Natural killer cell treated with Interleukin-12 subunit alpha and Interleukin-12 subunit beta and Interleukin-15 and Interleukin-18, amount 100 ng/mL, for 72 hours (primary cell): ENCODE measurements at places on chromosomes 7 and 10.

GRCh38 chr10:120555436-120555835 lies 98.4 kb downstream of the PLPP4 start:
- no peak for DNase-seq
- H3K4me3 ChIP-seq = no peak overlapping the region

DNA sequence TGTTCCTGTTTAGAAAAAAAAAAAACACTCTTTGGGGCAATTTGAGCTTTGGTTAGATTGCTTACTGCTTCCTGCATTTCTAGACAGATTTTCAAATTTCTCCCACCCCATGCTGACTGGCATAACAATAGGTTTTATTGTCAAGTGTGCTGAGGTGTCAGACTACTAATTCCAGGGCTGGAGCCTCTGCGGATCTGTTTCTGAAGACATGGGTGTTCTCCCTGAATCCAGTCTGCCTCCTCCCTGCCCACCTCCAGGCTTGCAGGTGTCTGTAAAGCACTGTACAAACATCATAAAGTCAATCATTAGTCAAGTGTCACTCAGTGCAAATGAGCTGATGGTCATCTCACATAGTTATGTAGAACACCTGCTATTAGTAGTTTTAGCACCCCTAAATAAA lies 292.4 kb downstream of the GATA3 start:
- H3K27ac ChIP-seq = no peak overlapping the region
- no peaks in the 10 kb centered on the region for H3K4me1 ChIP-seq
- H3K27me3 ChIP-seq = peaks cover 8% of the 10 kb centered on the region
- no peak for DNase-seq
- H3K36me3 ChIP-seq = peaks cover under 1% of the 10 kb centered on the region

DNA sequence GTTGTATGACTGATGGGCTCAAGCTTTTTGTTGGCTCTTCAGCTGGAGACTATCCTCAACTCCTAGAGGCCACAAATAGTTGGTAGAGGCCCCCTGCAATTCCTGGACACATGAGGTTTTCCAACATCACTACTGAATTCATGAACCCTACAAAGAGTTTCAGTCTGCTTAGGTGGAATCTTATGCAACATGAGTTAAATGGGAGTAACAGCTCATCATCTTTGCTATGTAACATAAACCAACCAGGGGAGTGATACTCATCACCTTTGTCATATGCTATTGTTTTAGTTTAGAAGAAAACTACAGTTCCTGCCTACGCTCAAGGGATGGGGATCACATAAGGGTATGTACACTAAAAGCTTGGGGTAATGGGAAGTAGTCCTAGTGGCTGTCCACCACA lies 729.4 kb downstream of the SORCS1 start:
- no peak for DNase-seq
- H3K36me3 ChIP-seq = no peaks in the 10 kb centered on the region
- H3K4me1 ChIP-seq = no peaks in the 10 kb centered on the region
- no peak overlapping the region for H3K4me3 ChIP-seq

GRCh38 chr10:125624800-125625199 lies 58.2 kb downstream of the TEX36 start:
- H3K27ac ChIP-seq = no peak overlapping the region
- H3K4me1 ChIP-seq = no peaks in the 10 kb centered on the region
- DNase-seq = no peak
- H3K4me3 ChIP-seq = no peak overlapping the region
- no peaks in the 10 kb centered on the region for H3K36me3 ChIP-seq

DNA sequence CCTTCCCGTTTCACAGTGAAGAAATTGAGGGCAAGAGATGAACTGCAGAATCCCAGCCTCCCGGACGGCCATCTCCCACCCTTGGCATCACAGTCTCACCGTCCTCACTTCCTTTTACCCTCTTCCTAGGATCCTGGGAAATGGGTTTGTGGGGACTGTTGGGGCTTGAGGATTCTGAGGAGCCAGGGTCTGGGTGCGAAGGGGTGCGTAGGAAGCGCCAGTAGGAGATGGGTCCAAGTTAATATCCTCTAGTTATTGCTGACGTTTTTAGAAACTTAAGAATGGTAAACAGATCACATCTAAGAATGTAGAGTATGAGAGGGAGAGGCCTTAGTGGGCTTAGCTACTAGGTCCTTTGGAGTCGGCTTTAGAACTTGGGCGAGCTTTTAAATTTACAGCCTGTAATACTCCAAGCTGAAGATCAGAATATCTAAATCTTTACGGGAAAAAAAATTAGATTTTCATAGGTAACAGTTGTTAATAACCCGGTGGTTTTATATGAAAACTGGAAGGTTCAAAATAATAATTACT lies 696 bp downstream of the MALSU1 start:
- peak overlapping the region; percentile 91 for H3K27ac ChIP-seq
- H3K36me3 ChIP-seq = peaks cover 6% of the 10 kb centered on the region
- no peak for DNase-seq
- H3K4me1 ChIP-seq = peaks cover 44% of the 10 kb centered on the region
- H3K4me3 ChIP-seq = peak overlapping the region; percentile 83
- H3K27me3 ChIP-seq = no peaks in the 10 kb centered on the region

GRCh38 chr7:101749891-101750290 lies 67.5 kb upstream of the CUX1 start:
- DNase-seq = no peak
- peaks cover 9% of the 10 kb centered on the region for H3K4me1 ChIP-seq
- H3K27me3 ChIP-seq = no peaks in the 10 kb centered on the region

GRCh38 chr7:70779321-70779720 lies 352.6 kb upstream of the GALNT17 start:
- H3K36me3 ChIP-seq = peaks cover 20% of the 10 kb centered on the region
- no peaks in the 10 kb centered on the region for H3K27me3 ChIP-seq
- no peak for DNase-seq
- peak overlapping the region; percentile 47 for H3K4me3 ChIP-seq

- no peaks in the 10 kb centered on the region for H3K36me3 ChIP-seq
- H3K27me3 ChIP-seq = peaks cover 20% of the 10 kb centered on the region
- DNase-seq = peak; percentile 34
- no peaks in the 10 kb centered on the region for H3K4me1 ChIP-seq
- no peak overlapping the region for H3K4me3 ChIP-seq
These were observed 14.0 kb upstream of the SLC18A2 start for GRCh38 chr10:117226813-117227451.

- H3K4me1 ChIP-seq = peaks cover 8% of the 10 kb centered on the region
- H3K36me3 ChIP-seq = no peaks in the 10 kb centered on the region
- H3K27ac ChIP-seq = no peak overlapping the region
- no peak overlapping the region for H3K4me3 ChIP-seq
These were observed 3.3 kb upstream of the PCBD1 start for GRCh38 chr10:70891627-70892026.

- no peak overlapping the region for H3K27ac ChIP-seq
- peaks cover 3% of the 10 kb centered on the region for H3K4me1 ChIP-seq
- H3K36me3 ChIP-seq = no peaks in the 10 kb centered on the region
- H3K27me3 ChIP-seq = no peaks in the 10 kb centered on the region
- no peak overlapping the region for H3K4me3 ChIP-seq
These were observed 34.1 kb downstream of the NUDT1 start for GRCh38 chr7:2276107-2276506.
